Right renal pelvis (tissue), 4 donors: ENCODE measurements at places on chromosomes 1 and 21. TPM values are rescaled to one million over a fixed set of nuclear protein-coding genes. Genes with fewer than 3 reads are reported as not detected.

Gene GPA33
- polyA plus RNA-seq: 1.3 TPM

- DNase-seq: no peak
Observed at GRCh38 chr1:151864411-151864810, 10.9 kb upstream of the THEM5 start.

GRCh38 chr1:71273334-71273733 lies 192.5 kb upstream of the ZRANB2 start:
- no peak for DNase-seq

Gene KHDRBS1
- polyA plus RNA-seq: 276 TPM

- no peak for DNase-seq
Observed at GRCh38 chr1:78156805-78157521, 111.2 kb downstream of the GIPC2 start.

DNA sequence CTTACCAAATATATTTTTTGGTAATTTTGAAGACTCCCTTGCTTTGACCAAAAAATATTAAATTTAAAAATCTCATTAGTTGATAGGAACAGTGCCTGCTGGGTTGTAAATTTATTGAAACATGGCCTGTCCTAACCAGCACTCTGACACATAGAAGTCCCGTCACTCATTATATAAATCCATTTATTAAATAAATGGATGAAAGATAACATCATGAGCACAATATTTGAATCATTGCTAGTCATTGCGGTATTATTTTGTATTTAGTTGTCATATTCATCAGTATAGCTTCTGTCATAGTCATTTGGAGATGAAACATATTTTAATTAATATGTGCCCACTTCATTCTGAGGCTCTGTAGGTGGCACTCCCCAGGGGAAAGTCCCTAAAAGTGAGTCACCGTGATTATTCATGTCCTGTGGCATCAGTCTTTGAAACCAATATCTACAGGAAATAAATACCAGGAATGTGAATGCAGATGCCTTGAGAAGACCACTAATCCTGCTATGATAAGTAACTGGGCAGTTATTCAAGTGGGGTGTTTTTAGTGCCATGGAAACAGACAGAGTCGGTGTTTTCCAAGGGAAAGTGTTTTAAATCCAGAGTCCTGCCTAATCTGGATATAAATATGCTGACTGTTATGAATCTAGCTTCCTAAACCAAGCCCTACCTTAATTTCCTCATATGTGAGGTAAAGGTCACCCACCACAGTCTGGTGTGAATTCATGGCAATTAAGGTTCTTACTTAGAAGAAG lies 302.0 kb downstream of the DUSP10 start:
- no peak for DNase-seq

DNA sequence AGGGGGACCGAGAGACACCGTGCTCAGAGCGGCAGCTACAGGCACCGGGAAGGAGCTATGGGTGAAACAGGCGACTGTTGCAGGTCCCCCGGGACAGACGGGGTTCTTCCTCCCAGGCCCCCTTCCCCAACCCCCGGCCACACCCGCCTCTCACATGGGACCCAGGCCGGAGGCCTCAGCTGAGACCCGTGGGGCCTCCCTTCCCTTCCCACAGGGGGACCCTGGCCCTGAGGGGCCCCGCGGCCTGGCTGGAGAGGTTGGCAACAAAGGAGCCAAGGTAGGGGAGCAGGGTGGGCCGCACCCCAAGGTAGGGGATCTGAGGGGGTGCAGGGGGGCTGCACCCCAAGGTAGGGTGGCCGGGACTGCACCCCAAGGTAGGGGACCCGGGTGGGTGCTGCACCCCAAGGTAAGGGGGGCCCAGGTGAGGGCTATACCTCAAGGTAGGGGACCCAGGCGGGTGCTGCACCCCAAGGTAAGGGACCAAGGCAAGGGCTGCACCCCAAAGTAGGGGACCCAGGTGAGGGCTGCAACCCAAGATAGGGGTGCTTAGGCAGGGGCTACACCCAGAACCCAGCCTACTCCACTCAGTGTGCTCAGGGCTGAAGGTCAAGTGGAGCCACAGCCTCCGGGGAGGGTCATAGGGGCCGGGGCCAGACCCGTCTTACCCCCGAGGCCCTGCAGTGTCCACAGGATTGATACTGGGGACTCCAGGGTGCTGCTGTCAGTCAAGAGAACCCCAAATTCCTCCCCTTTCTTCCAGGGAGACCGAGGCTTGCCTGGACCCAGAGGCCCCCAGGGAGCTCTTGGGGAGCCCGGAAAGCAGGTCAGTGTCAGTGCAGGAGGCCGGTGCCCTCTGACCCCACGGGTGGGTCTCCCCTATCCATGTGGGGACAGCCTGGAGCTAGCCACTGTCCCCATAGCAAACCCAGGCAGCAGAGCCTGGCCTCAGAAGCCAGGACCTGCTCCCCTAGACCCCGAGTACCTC lies 22.7 kb downstream of the COL6A2 start:
- no peak for DNase-seq

- no peak for DNase-seq
Observed at GRCh38 chr1:66246351-66247269, 287.3 kb upstream of the SGIP1 start.

- no peak for DNase-seq
Observed at GRCh38 chr1:164592634-164593033, 33.6 kb downstream of the PBX1 start.

GRCh38 chr1:168441745-168442144 lies 102.1 kb downstream of the XCL2 start:
- DNase-seq: no peak

Gene PPIAL4G
- polyA plus RNA-seq: not detected
